Osteocyte (in vitro differentiated cells): ENCODE measurements at places on chromosomes 4 and X. TPM values are rescaled to one million over a fixed set of nuclear protein-coding genes. Genes with fewer than 3 reads are reported as not detected.

The ADAMTS3 gene
- 0.94 and 1.4 TPM in 2 replicates for total RNA-seq

The RUFY3 gene
- 73.5 and 73.8 TPM in 2 replicates for total RNA-seq

The ZNF711 gene
- total RNA-seq, result 8.8 and 8.9 TPM in 2 replicates

The DMP1 gene
- not detected in 2 replicates for total RNA-seq

The SPATA4 gene
- total RNA-seq, result 0.76 TPM in 1 of 2 replicates, not detected in the other

The PABPC1L2B gene
- not detected in 2 replicates for total RNA-seq

The CASP6 gene
- total RNA-seq, result 19.8 and 23.3 TPM in 2 replicates

The CXCL5 gene
- 0.13 and 0.18 TPM in 2 replicates for total RNA-seq

The CCNQ gene
- total RNA-seq, result 16.0 and 18.8 TPM in 2 replicates

The DUSP21 gene
- total RNA-seq, result not detected in 2 replicates

The NPY2R gene
- total RNA-seq, result not detected in 2 replicates

The DOK7 gene
- total RNA-seq, result not detected in 2 replicates

The HSD17B13 gene
- 0.16 TPM in 1 of 2 replicates, not detected in the other for total RNA-seq

The LRCH2 gene
- 7.9 and 8.6 TPM in 2 replicates for total RNA-seq

The SYTL4 gene
- 19.7 and 23.2 TPM in 2 replicates for total RNA-seq

The NHS gene
- 4.3 and 7.0 TPM in 2 replicates for total RNA-seq

The HEPH gene
- total RNA-seq, result 6.3 and 7.6 TPM in 2 replicates

The PASD1 gene
- not detected in 2 replicates for total RNA-seq

The VCX3A gene
- total RNA-seq, result 0.63 and 0.67 TPM in 2 replicates

The CLCN3 gene
- 38.0 and 42.9 TPM in 2 replicates for total RNA-seq

The TEX13D gene
- total RNA-seq, result not detected in 2 replicates

The SMARCA1 gene
- 118 and 121 TPM in 2 replicates for total RNA-seq

The SMARCAD1 gene
- 32.5 and 33.9 TPM in 2 replicates for total RNA-seq

The ADH7 gene
- total RNA-seq, result not detected in 2 replicates

The TMSB15A gene
- total RNA-seq, result 5.9 and 6.6 TPM in 2 replicates

The CENPVL2 gene
- total RNA-seq, result not detected in 2 replicates

The ITM2A gene
- not detected in 2 replicates for total RNA-seq

The NLRP2B gene
- not detected in 2 replicates for total RNA-seq

The HS3ST1 gene
- 0.27 TPM in 1 of 2 replicates, not detected in the other for total RNA-seq

The COL25A1 gene
- total RNA-seq, result 1.3 and 1.8 TPM in 2 replicates

The PROM1 gene
- not detected in 2 replicates for total RNA-seq

The MCF2 gene
- not detected in 2 replicates for total RNA-seq

The MAGEA2 gene
- not detected in 2 replicates for total RNA-seq

The TCEAL6 gene
- total RNA-seq, result not detected in 2 replicates

The CT45A2 gene
- total RNA-seq, result not detected in 2 replicates
